ENCODE measurements at places on chromosomes 2 and 18.
A peak's percentile ranks its signal among the peaks of the same experiment; 100 is the strongest.

DNA sequence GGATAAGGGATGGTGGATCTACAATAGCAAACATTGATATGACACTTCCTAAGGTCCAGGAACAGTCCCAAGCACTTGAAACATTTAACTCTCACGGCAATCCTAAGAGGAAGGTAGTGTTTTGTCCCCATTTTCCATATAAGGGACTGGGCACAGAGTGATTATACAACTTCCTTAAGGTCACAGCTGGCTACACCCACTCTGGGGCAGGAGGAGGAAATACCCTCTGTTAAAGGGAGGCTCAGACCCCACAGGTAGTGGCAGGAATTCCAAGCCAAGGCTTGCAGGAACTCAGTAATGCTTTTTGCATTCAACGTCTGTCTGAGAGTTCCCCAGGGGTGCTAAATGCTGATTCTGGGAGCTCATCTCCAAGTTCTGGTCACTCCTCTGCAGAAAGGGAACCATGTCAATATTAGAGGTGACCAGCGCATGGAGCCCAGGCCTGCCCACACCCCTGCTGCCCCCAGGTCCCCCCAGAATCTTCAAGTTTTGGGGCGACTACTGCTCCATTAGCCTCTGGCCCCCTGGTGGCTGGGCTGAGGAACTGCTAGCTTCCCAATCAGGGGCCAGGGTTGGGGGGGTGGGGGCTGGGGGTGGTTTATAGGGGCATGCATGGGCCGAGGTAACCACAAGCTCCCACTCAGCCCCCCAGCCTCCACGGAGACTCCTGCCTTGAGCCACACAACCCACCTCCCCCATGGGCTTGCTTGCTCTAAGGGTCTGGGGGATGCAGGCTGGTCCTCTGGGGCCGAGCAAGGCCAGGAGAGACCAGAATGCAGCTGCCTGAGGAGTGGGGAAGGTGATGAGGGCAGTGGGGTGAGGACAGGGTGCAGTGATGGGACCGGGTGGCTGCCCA lies 11.1 kb downstream of the OBSL1 start:
- peak; percentile 28 for DNase-seq

DNA sequence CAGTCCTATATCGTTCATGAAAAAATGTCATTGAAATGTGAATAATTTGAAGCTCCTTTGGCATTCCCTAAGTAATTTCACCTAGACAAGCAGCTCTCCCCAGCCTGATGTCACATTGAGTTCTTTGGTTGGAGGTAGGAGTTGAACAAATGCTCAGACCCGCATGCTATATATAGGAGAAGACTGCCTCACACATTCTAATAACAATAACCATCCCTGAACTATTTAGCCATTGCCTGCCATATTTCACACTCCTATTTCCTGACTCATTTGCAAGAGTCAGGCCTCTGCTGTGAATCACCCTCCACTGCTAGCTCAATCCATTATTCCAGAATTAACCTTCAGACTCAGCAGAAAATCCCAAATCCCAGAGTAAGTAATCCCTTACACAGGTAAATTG lies 256.6 kb upstream of the ACVR2A start:
- no peak for DNase-seq

GRCh38 chr2:55862673-55863390 lies 60.8 kb downstream of the EFEMP1 start:
- DNase-seq: no peak

DNA sequence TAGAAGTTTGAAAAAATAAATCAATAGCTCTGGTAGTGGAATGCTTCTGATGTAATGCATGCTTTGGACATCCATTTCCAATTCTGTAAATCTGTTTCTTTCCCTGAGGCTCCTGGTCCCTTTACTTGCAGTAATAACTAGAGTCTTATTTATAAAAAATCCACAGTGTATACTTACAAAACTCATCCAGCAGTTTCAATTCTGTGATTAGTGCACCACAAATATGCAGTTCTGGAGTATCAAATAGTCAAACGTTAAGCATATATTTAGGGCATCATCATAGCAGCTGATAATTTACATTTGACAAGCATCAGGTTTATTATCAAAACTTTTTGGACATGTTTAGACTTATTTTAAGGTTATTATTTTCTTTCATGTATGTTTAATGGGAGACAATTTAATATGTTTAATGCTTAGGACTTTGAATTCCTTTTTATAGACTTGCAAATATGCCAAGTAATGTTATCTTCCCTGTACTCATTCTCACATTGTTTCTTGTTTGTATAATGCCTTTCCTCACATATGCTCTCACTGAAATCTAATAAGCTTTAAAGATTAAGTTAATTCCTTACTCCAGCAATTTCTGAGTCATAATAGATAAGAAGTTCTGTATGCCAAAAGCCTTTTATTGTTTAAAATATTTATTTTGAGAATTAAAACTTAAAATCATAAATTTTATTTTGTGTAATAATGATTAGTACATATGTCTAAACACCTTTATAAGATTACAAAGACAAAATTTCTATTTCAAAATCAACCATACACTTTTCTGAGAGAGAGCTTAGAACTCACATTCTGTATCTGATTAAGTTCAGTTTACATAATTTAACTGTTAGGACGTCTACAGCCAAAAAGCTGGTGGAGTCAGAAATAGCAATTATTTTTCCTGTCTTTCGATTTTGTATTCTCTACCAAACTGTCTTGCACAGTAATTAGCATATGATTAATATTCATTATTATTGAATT lies 341.5 kb upstream of the TMEFF2 start:
- DNase-seq: no peak

DNA sequence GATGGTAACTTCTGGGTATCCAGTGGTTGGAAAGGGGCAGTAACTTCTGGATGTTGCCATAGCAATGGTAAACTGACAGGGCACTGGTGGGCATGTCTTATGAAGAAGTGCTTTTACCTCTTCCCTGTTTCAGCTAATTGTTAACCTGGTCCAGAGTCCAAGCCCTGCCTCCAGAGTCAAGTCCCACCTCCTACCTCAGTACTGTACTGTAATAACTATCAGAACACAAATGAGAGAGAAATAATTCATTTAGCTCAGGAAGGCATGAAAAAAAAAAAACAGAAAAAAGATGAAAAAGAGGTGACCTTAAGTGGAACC lies 237.0 kb downstream of the ZNF804A start:
- no peak for DNase-seq

DNA sequence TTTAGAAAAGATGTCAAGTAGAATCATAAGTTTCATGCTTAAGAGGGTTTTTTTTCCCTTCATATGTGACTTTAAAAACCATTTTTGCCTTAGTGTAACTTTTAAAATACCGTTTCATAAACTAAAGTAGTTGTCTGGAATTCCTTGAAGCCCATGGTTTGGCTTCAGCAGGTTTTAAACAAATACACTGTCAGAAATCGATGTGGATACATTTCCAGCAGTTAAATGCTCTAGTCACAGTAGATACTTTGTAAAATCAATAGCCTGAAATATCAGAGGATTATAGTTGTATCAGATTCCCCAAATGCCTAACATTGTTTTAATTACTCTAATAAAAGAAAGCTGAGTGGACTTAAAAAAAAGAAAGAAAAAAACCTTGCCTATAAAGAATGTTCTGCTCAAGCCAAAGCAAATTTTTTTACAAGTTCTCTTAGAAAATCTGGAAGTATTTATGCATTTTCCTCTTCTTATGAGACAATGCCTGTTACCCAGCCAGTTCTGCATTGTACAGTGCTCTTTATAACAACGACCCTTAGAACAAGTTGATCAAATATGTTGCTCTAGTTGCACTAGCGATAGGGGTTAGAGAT lies 260.5 kb downstream of the LTBP1 start:
- no peak for DNase-seq

DNA sequence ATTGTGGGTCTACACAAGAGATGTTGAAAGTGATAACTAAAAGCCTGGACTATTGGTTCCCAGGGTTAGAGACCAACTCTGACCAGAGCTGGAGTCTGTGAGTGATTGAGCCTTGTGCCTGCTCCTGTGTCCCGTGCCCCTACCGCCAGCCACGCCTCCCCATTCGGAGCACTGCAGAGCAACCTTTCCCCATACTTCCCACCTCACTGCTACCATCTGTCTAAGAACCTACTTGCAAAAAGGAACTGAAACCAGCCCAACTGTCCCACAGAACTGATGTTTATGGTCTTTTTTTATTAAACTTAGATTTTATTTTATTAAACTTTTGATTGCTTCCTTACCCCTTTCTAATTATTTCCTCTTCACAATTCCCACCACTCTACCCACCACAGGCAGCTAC lies 300.3 kb upstream of the MGAT5 start:
- no peak for DNase-seq

DNA sequence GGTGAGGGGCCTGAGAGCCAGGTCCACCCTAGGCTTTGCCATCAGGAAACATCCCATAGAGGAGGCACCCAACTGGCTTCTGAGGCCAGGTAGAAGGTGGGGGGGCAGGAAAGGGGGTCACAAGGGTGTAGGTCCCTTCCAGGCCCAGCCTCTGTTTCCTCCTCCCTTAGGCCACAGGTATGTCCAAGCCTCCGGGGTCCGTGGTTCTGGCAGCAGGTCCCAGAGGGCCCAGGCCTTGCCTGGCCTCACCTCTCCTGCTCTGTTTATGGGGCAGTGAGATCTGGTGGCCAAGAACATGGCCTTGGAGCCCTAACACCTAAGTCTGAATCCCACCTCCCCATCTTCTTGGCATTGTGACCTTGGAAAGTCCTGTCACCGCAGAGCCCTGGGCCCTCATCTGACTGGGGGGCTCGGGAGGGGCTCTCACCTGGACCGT lies 21.6 kb upstream of the GPR17 start:
- no peak for DNase-seq

DNA sequence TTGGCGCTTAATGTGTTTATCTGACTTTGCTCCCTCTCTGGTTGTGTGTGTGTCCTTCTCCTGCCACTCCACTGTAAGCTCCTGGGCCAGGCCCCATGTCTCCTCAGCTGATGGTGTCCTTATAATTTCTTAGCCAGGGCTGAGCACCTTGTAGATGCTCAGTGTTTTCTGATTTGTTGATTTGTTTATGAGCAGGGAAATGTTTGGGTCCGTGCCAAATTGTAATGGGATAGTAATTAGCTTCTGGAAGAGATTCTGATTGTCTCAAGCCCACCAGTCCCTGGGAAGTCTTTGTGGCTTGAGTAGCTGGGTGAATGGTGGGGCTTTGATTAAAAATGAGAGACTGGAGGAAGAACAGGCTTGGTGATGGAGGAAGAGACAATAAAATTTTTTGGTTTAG lies 270.5 kb downstream of the MYCN start:
- no peak for DNase-seq

DNA sequence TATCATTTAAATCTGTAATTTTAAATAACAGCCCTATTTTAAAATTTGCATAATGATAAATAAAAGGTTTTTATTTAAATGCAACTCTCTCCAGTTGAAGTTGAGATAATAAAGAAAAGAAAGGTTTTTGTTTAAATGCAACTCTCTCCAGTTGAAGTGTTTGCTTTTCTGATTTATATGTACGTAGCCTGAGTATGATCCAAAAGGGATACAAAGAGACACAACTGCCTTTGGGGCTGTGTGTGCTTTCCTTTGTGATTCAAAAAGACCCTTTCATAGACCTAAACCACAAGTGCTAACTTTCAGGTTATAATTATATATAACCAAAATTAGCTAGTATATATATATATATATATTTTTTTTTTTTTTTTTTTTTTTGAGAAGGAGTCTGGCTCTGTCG lies 76.2 kb upstream of the MFF start:
- no peak for DNase-seq

DNA sequence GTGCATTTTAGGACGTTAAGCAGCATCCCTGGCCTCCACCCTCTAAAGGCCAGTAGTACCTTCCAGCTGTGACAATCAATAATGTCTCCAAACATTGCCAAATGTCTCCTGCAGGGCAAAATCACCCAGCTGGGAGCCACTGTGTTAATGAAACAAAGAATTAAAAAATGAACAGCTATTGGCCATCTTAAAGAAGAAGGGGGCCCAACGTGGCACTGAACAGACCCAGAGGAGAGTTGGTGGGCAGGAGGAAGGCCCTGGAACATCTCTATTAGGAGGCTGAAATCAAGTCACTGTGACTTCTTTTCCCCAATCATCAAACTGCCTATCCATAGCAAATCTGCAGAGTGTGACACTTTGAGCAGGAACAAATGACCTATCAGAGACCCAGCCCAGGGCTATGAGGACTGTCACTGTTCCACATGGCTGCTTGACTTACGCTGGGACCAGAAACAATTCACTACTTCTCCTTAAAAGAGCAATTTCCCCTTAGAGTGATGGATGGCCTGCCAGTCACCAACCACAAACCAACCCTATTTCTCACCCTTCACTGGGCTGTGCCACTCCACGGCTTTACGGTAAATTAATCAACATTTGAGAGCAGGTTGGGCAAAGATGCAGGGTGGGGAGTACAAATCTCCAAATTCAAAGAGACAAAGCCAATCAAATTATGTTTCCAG lies 35.2 kb upstream of the TEX51 start:
- no peak for DNase-seq

DNA sequence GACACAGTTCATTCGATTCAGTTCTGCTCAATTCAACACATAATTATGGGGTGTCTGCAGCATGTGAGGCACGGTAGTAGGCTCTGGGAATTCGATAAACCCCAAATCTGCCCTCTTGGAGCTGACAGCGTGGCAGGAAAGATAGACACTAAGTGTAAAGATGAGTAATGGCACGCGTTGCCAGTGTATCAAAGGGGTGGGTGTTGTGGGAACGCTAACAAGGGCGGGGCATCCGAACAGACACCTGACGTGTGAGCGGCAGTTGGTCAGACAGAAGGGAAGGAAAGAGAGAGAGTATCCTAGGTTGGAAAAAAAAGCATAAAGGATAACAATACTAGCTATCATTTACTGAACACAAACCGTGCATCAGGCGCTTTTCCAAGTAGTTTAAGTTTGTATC lies 125.7 kb upstream of the HAAO start:
- no peak for DNase-seq

DNA sequence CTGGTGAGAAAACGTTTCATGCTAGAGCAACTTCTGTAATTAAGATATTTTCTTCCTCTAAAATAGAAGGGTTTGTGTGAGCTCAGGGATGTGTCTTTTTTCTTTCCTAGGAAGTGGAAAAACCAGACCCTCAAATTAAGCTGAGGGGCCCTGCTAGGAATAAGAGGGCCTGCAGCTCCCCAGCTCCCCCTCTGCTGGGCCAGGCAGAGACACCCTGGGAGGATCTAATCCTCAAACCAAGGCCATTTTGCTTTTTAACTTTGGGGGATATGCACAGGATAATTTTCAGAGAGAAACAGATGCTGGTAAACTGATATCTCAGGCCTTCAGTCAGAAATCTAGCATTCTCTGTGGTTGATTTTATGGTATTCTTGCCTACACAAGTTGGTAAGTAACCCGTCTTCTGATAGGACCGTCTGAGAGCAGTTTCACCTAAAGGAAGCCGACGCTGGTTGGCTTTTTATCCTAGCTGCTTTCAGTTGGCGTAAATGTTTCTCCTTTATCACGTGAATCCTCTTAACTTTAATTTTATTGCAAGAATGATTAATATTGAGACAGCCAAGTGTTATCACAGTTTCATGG lies 34.8 kb downstream of the SNTG2 start:
- DNase-seq: no peak

DNA sequence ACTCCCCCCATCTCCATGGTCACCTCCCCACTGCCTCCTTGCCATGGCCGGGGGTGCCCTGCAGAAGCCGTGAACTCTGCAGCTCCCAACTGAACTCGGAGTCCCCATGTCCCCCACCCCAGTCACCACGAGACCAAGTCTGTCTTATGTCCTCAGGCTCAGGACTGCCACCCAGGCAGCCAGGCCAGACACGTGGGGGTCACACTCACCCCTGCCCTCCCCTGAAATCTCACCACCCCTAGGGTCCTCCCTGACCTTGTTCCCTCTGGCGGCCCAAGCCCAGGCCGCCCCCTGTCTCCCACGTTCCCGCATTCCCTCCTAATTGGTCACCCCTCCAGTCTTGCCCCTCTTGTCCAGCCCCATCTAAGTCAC lies 11.0 kb downstream of the AQP12A start:
- DNase-seq: no peak
